ENCODE measurements at places on chromosomes 1 and 21.

- no peak for DNase-seq
Observed at GRCh38 chr1:63906047-63906704, 132.4 kb downstream of the ROR1 start.

- no peak for DNase-seq
Observed at GRCh38 chr1:24089027-24089742, 22.8 kb downstream of the MYOM3 start.

GRCh38 chr1:162353078-162353477 is 23.6 kb downstream of the SPATA46 start:
- no peak for DNase-seq

- no peak for DNase-seq
Observed at GRCh38 chr1:22780696-22781095, 70.1 kb downstream of the EPHB2 start.

DNA sequence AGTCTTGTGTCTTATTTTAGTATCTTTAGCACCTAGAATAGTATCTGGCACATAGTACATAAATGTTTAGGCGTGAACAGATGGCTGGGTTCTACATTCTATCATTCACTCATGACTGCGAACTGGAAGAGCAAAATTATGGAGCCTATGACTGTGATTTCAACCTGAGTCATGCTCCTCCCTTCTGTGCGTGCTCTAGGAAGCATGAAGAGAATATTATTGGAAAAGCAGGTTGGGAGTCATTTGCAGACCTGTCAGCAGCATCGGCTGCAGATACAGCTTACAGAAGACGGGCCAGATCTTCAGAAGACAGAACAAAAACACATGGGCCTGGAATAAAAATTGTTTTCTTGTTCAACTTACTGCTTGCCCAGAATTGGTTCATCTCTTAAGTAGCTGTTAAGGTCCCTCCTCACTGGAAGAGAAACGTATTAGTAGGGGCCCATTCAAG is 344.0 kb upstream of the USP24 start:
- DNase-seq = no peak

DNA sequence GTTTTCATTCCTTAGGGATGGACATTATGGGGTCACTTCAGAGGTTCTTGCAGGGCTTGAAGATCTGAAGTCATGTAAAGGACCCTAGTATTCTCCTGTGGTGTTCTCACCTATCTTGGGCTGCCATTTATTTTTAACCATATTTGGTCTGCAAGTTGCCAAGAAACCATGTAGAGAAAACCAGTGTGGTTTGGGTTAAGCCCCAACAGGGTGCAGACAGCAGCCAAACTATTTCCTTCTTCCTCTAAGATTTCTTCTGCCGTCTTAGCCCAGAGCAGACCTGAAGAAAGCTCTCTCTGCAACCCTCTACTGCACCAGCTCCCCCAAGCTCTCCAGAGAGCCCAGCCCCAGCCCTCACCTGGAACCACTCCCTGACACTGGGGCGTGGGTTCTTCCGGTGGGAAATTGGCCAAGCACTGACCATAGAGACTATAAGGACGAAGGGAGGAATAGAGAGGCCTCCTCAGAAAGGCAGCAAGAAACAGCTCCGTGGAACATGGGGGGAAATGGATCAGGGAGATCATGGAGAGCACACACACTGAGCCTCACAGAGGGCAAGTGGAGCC is 136.6 kb downstream of the SYF2 start:
- DNase-seq = no peak

DNA sequence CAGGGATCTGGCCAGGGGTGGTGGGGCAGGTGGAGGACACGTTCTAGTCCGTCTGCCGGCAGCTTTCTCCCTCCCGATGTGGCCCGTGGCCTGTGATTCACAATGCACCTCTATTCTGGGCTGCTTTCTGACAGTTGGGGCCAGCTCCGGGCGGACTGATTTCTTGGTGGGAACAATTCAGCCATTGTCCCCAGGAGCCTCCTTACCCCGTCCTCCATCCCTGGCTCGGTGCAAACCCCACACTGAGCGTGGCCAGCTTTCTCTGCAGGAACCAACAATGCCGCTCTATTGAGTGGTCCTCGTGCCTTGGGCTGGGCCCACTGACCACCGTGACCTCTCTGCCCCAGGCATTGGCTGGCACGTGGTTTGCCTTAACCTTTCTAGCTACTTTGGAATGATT is 29.7 kb downstream of the PADI2 start:
- no peak for DNase-seq

DNA sequence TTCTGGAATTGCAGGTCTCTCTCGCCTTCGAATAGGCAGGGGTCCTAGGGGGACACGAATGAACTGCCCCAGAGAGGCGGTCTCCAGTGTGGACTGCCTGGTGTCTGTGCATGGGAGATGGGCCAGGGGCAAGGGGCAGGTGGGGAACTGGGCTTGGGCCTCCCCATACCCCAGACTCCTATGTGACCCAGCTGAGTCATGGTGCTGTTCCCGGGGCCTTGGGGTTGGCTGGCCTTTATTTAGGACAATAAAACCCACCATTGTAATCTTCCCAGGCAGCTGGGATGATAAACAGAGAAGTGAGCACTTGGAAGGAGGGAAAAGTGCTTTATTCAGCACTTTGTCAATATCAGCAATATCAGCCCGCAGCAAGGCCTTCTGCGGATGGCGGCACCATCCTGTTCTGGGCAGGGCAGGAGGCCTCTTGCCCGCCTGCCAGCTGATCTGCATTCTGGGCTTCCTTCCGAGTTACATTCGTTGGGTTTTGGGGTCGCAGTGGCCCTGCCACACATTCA is 209.0 kb upstream of the TMEM51 start:
- DNase-seq = no peak

GRCh38 chr1:155069551-155070157 is 6.1 kb downstream of the EFNA4 start:
- no peak for DNase-seq

- no peak for DNase-seq
Observed at GRCh38 chr1:243595527-243596210, 254.4 kb downstream of the AKT3 start.

DNA sequence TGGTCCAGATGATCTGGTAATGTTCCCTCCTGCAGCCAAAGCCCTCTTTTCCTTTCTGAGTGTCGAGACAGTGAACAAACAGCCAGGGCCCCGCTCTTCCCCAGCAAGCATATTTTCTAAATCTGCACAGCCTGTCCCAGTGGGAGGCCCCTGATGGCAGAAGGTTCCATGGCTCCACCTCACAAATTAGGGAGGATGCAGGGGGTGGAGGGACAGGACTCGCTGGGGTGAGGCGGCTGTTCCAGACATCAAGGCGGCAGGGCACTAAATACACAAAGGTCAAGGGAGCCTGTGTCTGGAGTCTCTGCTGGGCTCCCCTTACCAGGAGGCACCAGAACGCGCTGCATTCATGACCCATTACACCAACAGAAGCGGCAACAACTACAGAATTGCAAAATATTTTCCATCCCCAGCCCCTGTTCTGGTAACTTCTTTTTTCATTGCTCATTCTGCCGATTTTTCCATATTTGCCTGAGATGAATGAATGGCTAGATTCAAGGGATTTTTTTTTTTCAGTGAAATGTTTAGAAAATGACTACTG is 27.0 kb upstream of the PRELP start:
- no peak for DNase-seq
